ENCODE measurements at places on chromosomes 1 and 21. TPM values are rescaled to one million over a fixed set of nuclear protein-coding genes. Genes with fewer than 3 reads are reported as not detected.

DNA sequence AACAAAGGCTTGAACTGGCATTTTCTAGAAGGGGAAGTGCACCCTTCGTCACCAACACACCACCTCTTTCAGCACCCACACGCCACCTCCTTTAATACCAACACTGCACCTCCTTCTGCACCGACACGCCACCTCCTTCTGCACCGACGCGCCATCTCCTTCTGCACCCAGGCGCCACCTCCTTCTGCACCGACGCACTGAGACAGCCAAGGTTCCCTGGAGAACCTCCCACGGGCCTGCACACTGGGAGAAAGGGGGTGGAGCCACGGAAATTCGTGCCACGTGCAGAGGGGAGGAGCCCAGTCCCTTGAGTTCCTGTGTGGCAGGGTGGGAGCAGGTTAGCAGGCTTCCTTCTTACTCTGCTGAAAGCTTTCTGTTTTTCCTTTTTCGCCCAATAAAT lies 327.9 kb upstream of the C1orf174 start:
- DNase-seq, result no peak

GRCh38 chr1:84753516-84754385 lies 63.5 kb upstream of the SSX2IP start:
- DNase-seq, result peak; percentile 88

GRCh38 chr1:68119445-68119844 lies 69.0 kb upstream of the DIRAS3 start:
- no peak for DNase-seq

TMEM52 gene
- polyA plus RNA-seq, result 99.5 TPM

DENND2C gene
- 4.9 TPM for polyA plus RNA-seq

- no peak for DNase-seq
Measured at GRCh38 chr1:21308330-21308729, 18.1 kb upstream of the ECE1 start.

DNA sequence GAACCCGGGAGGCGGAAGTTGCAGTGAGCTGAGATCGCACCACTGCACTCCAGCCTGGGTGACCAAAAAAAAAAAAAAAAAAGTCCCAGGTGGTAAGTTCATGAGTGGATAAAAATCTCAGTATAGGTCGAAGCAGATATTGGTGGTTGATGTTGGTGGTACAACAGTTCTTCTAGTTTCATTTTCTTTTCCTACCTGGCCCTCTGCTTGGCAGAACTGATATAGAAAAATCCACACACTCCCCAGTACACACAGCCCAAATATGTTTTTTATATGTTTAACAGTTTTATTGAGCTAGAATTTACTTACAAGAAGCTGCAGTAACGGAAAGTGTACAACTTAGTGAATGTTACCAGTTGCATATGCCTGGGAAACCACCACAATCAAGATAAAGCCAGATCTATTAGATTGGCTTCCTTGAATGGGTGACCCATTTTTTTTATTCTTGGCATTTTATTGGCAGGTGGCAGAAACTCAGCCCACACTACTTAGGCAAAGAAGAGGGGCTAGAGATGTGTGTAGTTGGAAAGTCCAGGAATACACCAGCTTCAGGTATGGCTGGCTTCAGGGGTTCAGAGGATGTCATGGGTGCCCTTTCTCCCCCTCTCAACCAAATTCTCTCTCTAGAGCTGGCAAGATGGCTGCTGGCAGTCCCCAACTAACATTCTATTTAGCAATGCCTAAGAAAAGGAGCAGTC lies 118.3 kb upstream of the SLC25A33 start:
- no peak for DNase-seq

TSHB gene
- not detected for polyA plus RNA-seq

DNA sequence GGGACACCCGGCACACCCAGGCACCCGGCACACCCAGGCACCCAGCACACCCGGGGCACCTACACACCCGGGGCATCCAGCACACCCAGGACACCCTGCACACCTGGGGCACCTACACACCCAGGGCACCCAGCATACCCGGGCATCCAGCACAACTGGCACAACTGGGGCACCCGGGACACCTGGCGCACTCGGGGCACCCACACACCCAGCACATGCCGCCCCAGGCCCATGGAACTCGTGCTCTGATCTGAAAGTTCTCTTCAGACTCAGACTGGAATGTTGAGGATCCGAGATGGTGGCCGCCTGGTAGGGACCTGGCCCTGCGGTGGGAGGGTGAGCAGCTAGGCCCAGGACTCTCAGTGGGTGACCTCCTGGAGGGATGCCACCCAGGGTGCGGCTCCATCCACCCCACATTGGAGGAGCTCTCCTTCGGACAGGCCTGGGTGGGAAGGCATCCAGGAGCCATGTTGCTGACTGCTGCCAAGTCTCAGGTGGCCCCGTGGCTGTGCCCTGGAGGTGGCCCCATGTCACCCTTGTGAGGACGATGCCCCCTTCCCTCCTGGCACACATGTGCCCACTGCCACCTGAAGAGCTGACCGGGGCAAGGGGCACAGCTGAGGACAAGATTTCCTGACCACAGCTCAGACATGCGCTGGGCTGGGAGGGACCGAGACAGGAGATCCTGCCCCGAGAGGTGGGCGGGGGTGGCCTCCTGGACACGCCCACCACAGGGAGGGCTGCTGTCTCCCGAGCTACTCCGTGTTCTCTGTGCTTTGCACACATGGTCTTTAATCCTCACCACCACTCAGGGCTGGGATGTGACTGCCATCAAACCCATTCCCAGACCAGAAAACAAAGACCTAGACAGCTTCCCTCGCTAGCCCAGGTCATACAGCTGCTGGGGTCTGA lies 37.0 kb downstream of the UBE2G2 start:
- DNase-seq, result no peak

Data from muscle of arm (tissue), 14 donors.